ENCODE measurements at places on chromosomes 5 and 9.

DNA sequence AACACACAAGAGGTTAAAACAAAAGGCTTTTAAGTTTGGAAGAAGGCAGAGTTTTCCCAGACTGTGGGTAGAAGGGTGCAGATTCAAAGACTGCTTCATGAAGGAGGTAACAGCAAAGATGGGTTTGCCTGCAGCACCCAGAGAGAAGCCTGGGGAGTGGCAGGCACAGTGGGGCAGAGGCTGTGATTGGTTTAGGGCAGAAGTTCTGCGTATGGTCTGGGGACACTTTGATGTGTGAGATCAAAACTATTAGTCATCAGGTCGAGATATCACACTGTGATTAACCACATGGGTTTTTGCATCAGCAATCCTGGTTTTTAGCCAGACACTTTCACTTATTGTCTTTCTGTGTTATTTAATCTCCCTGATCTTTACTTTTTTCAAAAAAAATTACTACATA, 188.8 kb upstream of the GLRA1 start:
- DNase-seq: no peak

- no peak for DNase-seq
Observed at GRCh38 chr9:136773386-136774044, 9.2 kb upstream of the LCN15 start.

DNA sequence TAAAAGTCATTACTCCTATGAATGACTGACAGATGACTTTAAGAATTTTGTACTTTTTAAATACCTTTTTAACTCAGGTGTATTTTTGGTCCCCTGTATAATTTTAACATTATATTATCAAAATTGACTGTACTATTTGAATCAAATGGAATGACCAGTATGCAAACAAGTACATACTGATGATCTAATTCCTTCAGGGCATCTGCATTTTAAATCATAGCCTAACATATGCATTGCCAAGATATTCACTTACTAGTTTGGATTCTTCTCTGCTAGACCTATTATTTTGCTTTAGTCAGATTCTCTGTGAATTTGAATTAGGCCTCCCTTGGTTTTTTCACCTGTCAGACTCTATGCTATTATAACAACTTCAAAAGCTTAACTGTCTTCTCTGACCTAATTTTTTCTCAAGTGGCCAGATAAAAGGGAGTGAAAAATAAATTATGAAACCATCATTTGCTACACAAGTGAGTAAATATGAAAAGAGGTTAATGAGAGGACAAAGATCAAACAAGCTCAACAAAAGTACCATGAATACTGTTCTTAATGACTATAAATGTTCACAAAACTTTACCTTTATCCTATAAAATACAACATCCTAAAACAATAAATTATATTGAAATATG, 1505.2 kb upstream of the CDH9 start:
- DNase-seq: no peak

- peak; percentile 84 for DNase-seq
Observed at GRCh38 chr9:120925535-120926396, 830 bp downstream of the TRAF1 start.

DNA sequence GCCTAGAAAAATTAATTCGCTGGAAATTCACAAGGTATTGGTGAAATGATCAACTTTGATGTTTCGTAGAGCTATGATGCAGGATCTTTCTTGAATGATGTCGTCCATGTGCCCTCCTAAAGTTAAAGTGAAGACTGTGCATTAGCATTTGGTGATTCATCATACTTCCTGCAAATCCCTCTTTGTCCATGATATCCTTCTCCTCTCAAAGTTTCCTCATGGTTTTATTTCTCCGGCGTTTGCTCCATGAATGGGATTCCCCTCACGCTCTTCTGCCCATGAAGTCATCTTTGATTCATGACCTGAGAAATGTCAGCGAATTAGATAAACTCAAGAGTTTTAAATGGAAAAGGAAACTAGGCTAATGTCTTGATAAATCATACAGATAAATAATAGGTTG, 372.7 kb downstream of the PSAT1 start:
- peak; percentile 30 for DNase-seq

DNA sequence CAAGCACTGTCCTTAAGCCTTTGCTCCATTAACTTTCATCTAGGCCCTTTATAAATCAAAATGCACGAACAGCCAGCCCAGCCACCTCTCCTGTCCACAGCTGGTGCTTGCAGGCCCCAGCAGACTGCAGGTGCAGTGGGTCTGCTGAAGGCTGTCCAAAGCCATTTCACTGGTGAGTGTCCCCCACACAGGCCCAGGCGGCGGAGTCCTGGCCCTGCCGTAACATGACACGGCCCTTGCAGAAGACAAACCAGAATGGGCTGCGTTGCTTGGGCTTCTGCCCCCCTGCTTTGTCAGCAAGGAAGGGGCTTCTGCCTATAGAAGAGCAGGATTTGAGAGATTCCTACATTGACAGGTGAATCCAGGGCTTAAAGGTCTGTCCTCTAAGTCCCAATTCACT, 188.6 kb downstream of the NR3C1 start:
- no peak for DNase-seq
